GM19239 (cell line): ENCODE measurements at places on chromosomes 7 and 10.

DNA sequence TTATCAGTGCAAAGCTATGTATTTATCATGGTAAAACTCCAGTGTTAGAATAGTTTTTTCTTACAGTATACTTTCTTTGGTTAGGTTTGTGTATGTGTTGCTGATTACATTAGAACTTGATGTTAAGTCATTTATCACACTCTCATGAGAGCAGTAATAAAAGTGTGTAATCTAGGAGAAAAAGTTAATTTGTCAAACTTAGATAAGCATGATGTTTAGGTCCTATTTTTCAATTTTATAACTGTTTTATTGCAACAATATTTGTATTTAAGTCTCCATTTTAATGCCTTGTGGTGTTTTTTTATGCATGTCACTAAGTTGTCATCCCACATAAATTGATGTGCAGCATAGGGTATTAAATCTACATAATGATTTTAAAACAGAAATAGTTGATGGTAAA is 28.8 kb upstream of the DNAH11 start:
- DNase-seq: no peak

- DNase-seq: no peak
Observed at GRCh38 chr10:77463499-77463898, 174.1 kb downstream of the KCNMA1 start.

DNA sequence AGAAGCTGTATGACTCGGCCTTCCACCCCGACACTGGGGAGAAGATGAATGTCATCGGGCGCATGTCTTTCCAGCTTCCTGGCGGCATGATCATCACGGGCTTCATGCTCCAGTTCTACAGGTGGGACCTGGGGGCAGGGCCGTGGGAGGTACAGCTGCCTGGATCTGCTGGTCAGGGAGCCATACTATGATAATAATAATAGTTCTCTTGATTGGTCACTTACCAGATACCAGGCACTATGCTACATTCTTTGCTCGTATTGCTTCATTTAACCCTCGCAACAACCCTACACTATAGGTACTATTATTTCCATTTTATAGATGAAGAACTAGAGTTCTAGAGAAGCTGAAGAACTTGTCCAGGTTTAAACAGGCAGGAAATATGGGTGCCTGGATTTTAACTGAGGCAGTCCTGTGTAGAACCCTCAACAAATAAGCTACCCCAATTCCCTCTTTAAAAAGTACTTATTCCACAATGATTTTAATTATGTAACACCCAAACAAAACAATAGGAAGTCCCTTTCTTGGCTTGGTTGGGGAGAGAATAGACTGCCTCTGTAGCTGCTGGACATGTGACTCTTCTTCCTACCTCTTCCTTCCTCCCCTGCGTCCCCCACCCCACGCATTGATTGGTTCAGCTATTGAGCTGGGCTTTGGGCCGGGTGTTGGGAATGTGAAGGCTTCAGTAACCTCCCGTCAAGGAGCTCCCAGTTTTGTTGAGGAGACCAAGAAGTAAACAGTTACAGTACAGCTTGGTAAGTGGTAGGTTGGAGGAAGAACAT is 12.8 kb downstream of the SFXN2 start:
- DNase-seq: no peak

- no peak for DNase-seq
Observed at GRCh38 chr7:42869131-42870020, 42.5 kb downstream of the C7orf25 start.

DNA sequence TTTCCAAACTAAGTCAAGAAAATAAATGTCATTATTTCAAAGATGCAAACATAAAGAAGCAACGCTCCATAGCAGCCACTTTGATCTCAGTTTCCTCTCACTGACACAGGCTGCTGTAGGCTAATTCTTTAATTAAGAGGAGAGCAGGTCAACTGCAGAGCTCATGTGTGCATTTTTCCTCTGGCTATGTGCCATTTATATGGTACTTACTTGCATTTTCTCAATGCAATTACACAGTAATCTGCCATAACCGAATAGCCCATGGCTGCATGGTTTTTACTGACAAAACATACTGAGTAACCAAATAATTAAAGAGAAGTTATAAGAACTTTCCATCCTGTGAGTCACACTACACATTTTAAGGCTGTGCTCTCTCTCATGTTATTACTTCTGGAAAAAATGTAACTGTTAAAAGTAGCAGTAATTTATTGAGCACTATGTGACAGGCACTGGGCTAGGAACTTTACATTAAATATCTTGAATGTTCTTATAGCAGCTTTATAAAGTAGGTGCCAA is 122.0 kb downstream of the ELAPOR2 start:
- no peak for DNase-seq

DNA sequence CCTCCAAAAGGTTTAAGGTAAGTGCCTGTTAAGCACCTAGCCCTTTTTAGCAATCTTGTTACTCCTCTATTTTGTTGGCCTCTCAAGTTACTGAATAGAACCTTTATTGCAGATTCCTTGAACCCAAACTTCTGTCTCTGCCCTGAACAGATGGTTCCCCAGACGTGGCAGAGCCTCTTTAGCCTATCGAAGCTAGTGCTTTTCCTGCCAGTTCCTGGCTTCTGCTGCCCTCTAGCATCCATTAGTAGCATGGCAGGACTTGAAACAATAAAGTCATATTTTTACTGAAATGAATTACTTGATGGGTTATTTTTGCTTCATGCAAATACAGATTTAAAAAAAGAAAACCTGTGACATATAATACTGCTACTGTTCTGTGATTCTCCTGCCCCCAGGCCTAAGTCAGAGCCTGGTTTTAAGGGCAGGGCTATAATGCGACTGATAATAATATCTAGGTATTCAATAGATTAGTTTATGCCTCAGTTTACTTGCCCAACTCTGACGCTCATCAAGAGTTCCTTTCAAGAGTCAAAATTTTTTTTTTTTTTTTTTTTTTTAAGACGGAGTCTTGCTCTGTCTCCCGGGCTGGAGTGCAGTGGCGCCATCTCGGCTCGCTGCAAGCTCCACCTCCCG is 84.3 kb upstream of the PHF14 start:
- DNase-seq: peak; percentile 32

GRCh38 chr10:12656518-12657142 is 307.3 kb downstream of the CAMK1D start:
- peak; percentile 46 for DNase-seq

DNA sequence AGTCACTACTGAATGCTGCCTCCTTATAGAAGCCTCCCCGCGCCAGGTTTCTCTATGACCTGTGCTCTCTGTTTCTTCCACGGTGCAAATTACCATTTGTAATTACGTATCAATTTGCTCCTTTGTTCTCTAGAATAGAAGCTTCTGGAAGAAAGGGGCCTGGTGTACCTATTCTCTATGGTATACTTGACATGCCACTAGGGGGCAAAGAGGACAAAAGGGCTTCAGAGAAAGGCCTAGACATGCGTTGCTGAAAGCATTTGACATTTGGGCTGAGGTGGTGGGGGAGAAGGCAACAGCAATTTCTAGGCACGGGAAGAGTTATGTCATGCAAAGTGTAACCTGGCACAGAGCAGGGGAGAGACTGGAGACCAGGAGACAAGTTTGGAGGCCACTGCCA is 148.7 kb downstream of the WDR11 start:
- DNase-seq: no peak

DNA sequence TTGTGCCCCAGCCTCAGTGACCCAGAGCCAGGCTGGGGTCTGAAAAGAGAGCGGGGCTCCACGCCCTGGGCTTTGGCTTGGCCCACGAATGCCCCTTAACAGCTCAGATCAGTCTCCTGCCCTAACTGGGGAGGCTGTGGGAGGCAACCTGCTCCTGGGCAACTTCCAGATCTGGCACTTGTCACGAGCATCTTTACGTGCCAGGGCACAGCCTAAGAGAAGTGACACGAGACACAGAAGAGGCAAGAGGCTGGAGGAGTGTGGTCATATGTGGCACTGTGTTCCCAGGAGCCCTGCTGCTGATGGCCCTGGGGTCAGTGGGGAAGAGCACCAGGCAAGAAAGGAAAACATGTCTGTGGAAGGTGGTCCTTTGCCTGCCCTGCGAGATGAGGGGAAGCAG is 97.8 kb upstream of the BTBD16 start:
- no peak for DNase-seq

DNA sequence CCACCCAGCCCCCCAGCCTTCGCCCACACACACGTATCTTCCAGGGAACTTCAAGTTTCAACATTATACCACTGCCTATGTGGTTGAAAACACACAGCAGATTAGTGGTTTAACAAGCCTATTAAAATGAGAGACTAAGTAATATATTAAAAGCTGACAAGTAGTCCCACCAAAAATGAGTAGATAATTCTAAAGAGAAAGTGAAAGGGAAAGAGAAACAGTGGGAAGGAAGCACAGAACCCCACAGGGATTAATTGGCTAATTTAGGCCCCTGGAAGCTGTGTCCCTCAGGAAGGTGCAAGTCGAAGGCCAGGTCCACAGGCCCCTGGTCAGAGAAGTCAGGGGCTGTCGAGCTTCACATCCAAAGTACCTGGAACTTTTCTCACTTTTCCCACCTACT is 210.5 kb upstream of the YAE1 start:
- no peak for DNase-seq

GRCh38 chr7:128010391-128011127 is 20.7 kb downstream of the LRRC4 start:
- DNase-seq: no peak

GRCh38 chr7:5773661-5774086 is 7.8 kb downstream of the RNF216 start:
- DNase-seq: no peak

- DNase-seq: no peak
Observed at GRCh38 chr10:43130770-43131171, 7.5 kb upstream of the CSGALNACT2 start.

DNA sequence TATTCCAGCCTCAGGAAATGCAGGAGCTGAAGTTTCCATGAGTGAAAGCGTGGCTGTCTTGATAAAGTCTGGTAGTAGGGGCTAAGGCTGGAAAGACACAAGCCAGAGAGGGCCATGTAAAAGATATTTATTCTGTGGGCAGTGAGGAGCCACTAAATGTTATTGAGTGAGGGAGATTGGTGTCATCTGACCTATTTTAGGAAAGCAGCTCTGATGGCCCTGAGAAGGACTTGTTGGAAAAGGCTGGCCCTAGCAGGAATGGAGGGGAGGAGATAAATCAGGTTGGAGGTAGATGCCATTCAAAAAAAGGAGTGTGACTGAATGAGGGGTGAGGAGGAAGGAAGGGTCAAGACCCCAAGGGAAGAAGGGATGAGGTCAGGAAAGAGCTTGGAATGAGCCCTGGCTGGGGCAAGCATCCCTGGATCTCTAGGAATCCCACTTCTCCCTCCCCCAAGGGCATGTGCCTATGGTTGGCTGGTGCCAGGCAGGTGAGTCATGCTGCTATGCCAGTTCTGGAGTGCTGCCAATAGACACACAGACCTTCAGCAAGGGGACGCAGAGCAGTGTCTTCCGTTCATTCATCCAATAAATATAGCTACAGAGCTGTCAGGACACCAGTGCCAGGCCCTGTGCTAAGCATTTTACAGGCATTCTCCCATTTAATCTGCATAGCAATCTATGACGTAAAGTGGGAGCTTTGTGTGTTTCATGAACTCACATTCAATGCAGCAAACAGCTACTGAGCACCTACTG is 2.0 kb downstream of the ANKRD2 start:
- DNase-seq: no peak

DNA sequence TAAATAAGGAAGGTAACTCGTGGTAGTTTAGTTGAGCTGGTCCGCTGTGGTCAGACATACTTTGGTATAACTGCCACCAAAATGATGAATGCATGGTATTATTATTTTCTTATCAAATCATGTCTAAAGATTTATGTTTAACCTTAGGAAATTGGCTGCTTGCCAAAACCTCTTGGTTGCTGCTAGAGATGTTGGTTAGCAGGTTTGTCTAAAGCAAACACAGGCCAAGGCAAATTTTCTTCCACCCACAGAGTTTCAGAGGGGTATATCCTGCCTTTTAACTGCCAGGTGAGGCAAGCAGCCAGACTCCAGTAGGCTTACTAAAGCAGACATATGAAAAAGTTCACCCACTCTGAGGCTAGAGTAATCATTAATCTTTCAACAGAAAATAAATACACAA is 101.4 kb downstream of the SEMA3E start:
- peak; percentile 1 for DNase-seq

DNA sequence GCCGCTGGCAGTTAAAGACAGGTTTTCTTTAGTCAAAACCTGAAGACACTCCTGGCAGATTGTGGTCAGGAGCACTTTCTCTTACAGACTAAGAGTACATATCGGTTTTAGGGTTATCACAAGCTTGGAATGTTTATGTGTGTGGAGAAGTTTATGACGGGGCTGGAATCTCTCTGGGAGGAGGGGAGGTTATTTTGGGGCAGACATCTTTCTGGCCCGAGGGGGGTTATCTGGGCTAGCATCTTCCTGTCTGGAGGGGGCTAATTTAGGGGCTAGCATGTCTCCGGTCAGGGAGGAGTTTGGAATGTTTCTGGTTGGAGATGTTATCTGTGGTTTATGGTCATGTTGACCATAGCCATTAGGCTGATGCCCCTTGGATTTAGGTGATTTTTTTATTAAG is 141.2 kb upstream of the KIF5B start:
- DNase-seq: no peak

DNA sequence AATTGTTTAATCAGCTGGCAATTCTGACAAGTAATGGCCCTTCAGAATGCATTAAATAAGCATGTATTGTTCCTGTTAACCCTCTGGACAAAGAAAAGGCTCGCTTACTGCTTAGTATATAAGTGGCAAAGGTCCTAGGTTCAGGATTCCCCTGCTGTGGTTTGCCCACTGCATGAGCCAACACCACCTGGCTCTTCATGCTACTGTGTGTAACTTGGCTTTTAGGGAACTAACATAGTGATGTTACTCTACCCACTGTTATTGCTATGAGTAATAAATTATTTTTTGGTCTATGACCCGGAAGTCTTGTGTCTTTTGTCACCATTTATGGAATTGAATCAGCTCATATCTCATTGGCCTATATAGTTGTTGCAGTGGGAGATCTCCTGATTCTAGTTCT is 791.7 kb upstream of the PHF14 start:
- DNase-seq: no peak

DNA sequence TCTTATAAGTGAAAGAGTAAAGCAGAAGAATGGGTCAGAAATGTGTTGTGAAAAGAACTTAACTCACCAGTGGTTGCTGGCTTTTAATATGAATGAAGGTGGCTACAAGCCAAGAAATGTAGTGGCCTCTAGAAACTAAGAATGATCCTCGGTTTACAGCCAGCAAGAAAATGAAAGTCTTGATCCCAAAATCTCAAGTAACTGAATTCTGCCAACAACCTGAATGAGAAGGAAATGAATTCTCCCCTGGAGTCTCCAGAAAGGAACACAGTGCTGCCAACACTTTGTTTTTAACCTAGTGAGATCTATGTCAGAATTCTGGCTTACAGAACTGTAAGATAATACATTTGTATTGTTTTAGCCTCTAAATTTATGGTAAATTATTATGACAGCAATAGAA is 193.0 kb downstream of the FZD1 start:
- no peak for DNase-seq
